Hippocampal formation (tissue), 2 donors: ENCODE measurements at places on chromosomes 12 and 14.

DNA sequence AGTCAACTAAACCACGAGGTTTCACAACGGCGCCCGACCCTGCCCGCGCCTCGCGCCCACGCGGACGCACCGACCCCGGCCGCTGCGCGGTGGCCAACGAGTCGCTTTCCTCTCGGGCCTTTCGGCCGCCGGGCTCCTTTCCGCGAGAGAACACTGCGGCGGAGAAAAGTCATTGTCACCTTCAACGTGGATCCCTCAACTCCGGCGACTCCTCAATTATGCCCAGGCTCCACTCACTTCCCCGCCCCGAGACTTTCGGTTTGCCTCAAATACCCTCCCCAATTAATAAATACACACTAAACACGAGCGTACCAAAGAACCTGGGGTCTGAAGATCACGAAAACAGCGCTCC lies 450 bp downstream of the SINHCAF start:
- DNase-seq: no peak

GRCh38 chr14:88417594-88417993 lies 32.1 kb downstream of the SPATA7 start:
- DNase-seq: no peak

DNA sequence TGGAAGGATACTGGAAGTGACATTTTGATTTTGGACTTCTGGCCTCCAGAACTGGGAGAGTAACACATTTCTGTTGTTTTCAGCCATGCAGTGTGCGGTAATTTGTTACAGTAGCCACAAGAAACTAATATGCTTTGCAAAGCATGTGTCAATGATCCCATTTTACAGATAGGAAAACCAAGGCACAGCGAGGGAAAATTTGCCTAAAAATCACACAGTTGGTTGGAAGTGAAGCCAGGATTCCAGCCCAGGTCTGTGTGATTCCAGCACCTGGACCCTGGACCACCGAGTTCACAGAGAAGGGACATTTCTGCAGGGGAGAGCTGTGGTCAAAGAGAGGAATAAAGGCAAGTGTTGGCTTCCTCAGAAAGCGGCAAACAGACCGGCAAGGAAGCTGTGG lies 106.7 kb upstream of the MED13L start:
- no peak for DNase-seq

DNA sequence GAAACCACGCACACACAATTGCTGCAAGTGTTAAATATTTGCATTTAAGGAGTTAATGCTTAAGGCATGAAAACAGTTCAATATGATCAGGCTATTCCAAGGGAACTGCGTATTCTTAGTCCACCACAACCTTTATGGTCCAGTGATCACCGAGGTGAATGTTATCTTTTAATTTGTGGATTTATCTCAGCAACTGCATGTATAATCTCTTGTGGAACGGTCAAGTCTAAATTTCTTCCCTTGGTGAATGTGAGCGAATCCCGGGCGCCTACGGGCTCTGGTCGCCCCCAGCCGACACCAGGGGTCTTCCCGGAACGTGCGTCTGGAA lies 999 bp upstream of the AK7 start:
- DNase-seq: no peak

DNA sequence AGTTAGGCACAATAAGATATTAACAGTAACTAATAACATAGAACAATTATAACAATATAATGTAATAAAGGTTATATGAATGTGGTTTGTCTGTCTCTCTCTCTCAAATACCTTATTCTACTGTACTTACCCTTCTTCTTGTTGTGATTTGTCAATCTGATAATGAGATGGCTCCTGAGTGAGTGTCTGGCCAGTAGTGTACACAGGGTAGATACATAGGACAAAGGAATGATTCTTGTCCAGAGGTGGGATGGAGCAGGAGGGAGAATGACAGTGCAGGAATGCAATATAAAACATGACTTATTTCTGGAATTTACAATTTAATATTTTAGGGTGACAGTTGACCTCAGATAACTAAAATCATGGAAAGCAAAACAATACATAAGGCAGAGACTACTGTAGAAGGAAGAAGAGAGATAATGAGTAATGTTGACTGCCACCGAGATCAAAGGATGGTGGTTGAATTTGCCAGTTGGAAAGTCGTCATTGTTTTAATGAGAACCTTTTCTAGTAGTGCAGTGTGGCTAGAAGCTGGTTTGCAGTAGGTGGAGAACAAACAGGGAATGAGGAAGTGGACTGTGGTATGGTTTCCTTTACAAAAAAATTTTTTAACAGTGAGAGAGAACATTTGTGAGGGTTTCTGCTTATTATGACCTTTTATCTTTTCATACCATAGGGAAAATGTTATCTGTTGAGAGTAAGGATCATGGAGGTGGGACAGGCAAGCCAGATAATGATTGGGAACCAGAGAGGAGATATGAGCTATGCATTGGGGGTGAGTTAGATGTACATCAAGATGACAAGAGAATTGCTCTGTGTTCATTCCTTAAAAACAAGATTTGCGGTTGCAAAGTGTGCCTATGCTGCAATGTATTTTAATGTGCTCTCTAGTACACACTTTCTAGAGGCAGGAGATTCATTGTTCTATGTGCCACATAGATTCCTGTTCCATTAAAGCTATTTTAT lies 458.3 kb downstream of the BTG1 start:
- DNase-seq: no peak

GRCh38 chr12:64791036-64791435 lies 31.8 kb upstream of the GNS start:
- no peak for DNase-seq

GRCh38 chr14:52188381-52188780 lies 79.1 kb upstream of the PTGDR start:
- DNase-seq: no peak

DNA sequence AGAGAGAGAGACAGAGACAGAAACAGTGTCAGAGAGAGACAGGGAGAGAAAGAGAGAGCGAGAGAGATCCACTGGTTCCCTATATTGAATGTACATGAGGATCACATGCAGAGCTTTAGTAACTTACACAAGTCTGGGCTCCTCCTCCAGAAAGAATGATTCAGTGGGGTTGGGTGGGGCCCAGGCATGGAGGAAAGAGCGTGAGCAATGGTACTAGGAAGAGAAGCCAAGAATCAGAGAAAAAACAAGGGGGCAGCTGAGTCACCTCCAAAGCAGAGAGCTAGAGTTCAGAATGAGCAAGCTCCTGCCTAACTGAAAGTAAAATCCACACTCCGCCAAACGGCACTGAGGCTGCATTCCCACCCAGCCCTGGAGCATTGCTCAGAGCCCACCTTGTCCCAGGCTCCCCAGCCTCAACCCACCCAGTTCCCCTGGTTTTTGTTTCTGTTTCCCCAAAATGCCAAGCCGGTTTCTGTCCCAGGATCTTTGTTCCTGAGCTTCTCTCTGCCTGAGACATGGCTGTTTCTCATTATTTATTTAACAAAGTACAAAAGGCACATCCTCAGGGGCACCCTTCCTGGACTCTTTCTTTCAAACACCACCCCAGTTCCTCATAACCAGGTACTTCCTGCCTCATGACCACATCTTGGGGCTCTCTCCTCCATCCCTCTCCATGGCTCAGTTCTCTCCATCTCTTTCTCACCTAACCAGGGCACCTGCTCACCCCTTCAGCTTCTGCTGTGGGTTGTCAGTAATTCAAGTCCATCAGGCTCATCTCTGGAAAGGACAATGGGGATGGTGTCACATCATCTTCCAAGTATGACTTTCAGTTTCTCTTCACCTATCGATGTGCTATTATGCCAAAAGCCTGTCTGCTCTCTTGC lies 670.3 kb upstream of the TBX3 start:
- no peak for DNase-seq

DNA sequence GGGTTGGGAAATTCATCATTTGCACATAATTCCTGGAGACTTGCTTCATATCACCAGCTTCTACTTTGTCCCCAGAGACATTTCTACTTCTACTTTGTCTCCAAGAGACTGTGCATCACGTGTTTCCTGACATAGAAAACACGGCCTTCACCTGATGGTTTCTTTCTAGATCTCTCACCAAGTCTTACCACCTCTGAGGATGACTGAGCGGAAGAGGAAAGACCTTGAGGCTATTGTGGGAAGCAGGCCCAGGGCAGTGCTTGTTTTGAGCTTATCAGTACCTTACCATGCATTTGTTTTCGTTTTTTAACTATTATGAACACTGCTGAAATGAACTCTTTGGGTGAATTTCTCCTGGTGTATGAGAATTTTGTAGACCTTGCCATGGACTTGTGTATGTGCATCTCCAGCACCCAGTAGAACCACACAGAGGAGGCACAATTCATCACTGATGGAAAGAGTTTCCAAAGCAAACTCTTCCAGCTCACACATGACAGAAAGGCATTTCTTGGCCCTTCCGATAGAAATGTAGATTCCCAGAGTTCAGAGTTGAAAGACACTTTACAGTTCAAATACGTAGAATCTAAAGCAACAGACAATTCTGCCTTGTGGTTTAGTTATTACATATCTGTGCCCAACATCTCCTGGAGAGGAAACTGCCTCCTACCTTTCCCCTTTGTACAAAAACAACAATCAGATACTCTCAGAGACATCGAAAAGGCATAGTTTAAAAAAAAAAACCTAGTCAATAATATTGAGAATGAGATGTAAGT lies 434.7 kb downstream of the FUT8 start:
- no peak for DNase-seq

- no peak for DNase-seq
Observed at GRCh38 chr12:119751961-119752360, 84.0 kb downstream of the PRKAB1 start.

- no peak for DNase-seq
Observed at GRCh38 chr12:51484119-51484518, 59.5 kb downstream of the SLC4A8 start.

GRCh38 chr12:54409267-54409666 lies 9.8 kb downstream of the ITGA5 start:
- no peak for DNase-seq

GRCh38 chr12:68984796-68985573 lies 52.0 kb upstream of the CPM start:
- no peak for DNase-seq

DNA sequence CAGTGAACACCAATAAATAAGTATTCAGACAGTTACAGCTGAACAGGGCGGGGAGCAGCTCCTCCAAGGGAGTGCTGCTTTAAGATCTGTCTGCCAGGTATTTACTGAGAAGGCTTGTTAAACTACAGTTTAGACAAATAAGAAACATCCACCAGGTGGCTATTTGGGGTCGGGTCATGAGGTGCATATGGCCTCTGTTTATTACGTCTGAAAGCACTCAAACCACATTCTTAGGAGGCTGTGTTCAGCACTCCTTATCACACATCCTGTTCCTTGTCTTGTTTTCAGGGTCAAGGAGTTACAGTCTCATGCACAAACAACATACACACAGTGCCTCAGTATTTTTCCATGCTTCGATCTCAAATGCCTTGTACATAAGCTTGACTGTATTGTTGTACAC lies 78.8 kb downstream of the KCNMB4 start:
- no peak for DNase-seq

GRCh38 chr14:74579447-74580274 lies 32.4 kb downstream of the LTBP2 start:
- no peak for DNase-seq

DNA sequence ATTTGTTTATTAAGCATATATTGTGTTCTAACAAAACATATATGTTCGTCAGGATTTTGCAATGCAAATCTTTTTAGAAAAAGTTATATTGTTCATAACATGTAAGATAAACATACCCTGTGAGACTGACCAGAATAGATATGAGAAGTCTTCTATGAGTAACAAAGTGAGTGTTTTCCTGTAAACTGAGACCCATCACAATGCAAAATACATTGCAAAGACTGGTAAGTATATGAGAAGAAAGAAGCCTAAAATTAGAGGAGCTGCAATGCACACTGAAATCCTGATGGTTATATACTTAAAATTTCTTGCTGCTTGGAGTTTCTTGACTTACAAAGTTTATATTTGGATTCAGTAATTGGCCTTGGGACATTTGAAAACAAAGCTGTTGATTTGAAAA lies 6.0 kb downstream of the HMGA2 start:
- no peak for DNase-seq

GRCh38 chr12:52029685-52030084 lies 21.6 kb upstream of the NR4A1 start:
- DNase-seq: peak; percentile 43

GRCh38 chr12:124413401-124413800 lies 118.5 kb downstream of the RFLNA start:
- peak; percentile 46 for DNase-seq

DNA sequence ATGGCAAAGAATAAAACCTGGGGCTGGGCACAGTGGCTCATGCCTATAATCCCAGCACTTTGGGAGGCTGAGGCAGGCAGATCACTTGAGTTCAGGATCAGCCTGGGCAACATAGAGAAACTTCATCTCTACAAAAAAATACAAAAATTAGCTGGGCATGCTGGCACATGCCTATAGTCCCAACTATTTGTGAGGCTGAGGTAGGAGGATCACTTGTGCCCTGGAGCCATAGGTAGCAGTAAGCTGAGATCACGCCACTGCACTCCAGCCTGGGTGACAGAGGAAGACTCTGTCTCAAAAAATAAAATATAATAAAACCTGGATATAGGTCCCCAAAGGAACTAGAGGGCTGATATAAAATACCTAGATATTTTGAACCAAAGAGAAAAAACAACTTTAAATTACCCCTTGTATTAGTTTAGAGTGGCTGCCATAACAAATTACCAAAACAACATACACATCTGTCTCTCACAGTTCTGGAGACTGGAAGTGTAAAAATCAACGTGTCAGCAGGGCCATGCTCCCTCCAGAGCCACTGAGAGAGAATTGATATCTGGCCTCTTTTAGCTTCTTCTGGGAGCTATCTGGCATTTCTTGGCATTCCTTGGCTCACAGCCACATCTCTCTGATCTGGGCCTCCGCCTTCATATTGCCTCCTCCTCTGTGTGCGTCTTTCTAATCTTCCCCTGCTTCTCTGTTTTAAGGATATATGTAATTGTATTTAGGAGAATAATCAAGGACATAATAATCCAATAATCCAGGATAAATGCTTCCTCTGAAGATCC lies 47.9 kb upstream of the ATF7IP start:
- no peak for DNase-seq

DNA sequence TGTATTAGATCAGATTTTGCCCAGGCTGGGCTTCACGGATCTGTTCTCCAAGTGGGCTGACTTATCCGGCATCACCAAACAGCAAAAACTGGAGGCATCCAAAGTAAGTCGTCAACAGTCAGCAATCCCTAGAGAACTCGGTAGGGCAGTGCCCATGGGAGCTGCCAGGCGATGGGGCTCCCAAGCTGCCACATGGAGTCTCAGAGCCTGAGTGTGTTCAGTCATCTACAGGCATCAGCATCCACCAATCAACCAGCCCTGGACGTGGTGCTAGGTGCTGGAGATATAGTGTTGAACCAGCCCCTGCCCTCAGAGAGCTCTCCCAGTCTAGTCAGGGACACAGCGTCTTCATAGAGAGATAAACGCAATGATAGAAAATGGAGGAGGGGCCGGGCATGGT lies 6.9 kb downstream of the SERPINA4 start:
- no peak for DNase-seq

- no peak for DNase-seq
Observed at GRCh38 chr12:67582238-67582834, 66.2 kb upstream of the DYRK2 start.

- DNase-seq: peak; percentile 4
Observed at GRCh38 chr14:100105357-100106169, 40.3 kb downstream of the EVL start.

- DNase-seq: no peak
Observed at GRCh38 chr14:102140027-102140749, 491 bp downstream of the WDR20 start.

GRCh38 chr12:130201037-130201436 lies 38.8 kb downstream of the FZD10 start:
- no peak for DNase-seq

GRCh38 chr12:94875525-94875924 lies 128.0 kb downstream of the NDUFA12 start:
- DNase-seq: no peak
